NCI-H1694 (cell line): ENCODE measurements at places on chromosomes 4 and X.
A peak's percentile ranks its signal among the peaks of the same experiment; 100 is the strongest.

- DNase-seq, result no peak
Measured at GRCh38 chrX:113305496-113305895, 464.9 kb upstream of the AMOT start.

DNA sequence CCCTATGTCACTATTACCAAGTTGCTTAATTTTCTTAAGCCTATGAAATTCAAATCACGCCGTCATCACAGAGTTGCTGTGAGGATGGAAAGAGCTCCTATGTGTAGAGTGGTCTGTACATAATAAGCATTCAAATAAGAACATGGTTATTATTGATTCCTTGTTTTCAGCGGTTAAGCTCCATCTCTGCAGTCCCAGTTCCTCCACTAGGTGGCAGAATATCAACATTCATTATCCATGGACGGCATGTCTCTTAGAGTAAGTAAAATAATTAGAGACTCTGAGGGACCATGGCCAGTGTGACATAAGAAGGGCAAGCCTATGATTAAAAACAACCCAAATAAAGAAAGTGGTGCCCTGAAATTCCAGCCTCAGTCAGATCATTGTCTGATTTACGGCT is 132.5 kb upstream of the NHS start:
- DNase-seq, result peak; percentile 44

GRCh38 chrX:33840176-33840575 is 291.9 kb downstream of the FAM47A start:
- peak; percentile 5 for DNase-seq

DNA sequence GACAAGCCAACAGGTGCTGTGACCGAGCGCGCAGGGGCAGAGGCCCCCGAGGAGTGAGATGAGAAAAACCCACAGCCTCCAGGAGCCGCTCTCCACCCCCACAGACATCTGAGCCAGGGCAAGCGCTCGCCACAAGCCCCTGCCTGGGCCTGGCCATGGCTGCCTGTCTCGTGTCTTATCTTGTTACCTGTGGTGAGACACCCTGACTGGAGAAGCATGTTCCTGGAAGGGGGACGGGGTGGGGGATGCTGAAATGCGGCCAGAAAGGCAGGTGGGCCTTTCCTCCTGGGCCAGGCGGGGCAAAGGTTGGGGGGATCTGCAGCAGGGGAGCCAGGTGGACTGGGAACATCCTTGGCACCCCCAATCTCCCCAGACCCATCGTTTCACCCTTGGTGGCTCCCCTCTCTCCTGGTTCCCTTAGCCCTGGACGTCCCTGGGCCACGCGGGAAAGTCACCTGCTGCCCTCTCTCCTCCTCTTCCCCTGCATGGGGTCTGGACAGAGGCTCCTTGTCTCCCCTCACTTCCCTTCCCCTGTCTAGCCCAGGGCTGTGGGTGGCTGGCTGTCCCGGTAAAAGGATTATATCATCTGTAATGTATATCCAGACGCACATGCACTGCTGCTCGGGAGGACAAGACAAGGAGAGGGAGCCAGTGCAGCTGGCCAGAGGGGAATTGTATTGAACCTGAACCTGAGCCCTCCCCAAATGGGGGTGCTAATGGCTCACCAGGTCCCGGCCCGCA is 8.4 kb upstream of the DUSP9 start:
- no peak for DNase-seq

DNA sequence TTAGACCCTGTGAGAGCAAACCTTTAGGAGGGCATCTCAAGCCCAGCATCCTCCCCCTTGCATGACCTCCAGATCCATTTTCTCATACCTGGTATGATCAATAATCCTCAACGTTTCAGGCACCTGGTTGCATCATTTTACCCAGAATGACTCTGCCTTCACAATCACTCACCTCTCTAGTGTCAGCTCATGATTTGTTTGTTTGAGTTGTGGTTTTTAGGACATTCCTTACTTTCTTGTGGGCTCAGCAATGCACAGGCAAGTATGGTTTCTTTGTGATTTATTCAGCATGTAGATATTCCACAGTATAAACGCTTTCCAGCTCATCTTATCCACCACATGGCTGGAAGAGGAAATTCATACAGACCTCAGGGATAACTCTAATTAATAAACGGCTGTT is 93.6 kb upstream of the CPEB2 start:
- DNase-seq, result no peak

- DNase-seq, result peak; percentile 35
Measured at GRCh38 chr4:118772081-118772766, 63.7 kb downstream of the SEC24D start.

DNA sequence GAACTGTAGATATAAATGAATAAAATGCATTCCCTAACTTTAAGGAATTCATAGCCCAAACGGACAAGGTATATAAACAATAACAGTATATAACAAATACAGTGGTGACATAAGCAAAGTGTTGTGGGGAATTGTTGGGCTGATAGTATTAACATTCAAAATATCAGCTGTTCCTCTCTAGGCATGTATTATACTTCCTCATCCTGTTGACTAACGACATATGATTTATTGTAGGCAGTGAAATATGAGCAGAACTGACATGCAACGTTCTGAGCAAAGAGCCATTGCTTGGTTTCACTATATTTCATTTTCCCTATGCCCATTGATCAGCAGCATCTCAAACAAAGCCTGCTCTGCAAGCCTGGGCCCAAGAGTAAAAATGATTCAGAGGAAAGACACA is 143.9 kb downstream of the PTCHD1 start:
- DNase-seq, result no peak

DNA sequence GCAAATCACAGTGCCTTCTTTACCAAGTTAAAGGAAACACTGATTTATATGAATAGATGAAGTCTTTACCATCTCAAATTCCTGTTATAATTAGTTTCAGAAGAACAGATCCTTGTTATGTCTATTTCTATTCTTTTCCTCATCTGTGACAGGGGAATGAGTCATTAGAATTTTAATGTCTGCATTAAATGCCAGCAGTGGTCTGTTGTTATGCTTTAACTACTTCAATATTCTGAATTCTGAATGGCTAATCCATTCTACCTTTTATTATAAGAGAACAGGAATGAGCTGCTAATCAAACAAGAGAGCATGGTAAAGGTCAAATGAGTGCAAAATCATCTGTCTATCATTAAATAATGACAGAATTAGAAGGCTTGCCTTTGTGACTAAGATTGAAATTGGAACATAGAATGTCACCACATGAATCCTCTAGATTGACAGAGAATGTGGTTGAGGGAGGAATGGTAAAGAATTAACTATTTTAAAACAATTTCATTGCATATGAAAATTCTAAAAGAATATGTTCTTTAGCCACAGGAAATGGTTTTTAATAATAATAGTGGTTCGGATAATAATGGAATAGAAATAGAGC is 935.5 kb downstream of the ADGRL3 start:
- DNase-seq, result no peak

- DNase-seq, result no peak
Measured at GRCh38 chr4:101792056-101792590, 1.6 kb downstream of the BANK1 start.

- DNase-seq, result peak; percentile 22
Measured at GRCh38 chrX:74422576-74423288, 1.4 kb downstream of the SLC16A2 start.

DNA sequence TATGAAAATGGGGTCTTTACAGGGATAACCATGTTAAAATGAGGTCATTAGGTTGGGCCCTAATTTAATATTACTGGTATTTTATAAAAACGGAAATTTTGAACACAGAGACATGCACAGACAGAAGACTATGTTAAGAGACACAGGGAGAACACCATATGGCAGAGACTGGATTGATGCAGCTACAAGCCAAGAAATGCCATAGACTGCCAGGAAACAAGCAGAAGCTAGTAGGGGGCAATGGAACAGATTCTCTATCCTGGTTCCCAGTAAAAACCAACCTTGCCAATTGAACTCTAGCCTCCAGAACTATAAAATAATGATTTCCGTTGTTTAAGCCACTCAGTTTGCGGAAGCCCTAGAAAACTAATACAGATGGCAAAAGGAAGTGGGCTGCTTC is 6.6 kb upstream of the GUF1 start:
- no peak for DNase-seq

DNA sequence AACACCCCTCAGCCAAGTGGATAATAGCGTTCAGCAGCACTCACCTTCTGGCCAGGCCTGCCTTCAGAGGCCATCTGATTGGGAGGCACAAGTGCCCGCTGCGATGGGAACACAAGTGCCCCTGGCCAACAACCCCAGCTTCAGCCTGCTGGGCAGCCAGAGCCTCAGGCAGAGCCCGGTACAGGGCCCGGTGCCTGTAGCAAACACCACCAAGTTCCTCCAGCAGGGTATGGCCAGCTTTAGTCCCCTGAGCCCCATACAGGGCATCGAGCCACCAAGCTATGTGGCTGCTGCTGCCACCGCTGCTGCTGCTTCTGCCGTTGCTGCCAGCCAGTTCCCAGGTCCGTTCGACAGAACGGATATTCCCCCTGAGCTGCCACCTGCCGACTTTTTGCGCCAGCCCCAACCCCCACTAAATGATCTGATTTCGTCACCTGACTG is 55.9 kb upstream of the MTM1 start:
- peak; percentile 13 for DNase-seq

- no peak for DNase-seq
Measured at GRCh38 chrX:84258708-84259107, 70.7 kb upstream of the RPS6KA6 start.

GRCh38 chr4:170202721-170203120 is 113.0 kb upstream of the AADAT start:
- DNase-seq, result no peak

- no peak for DNase-seq
Measured at GRCh38 chr4:186485561-186486062, 69.8 kb downstream of the MTNR1A start.

DNA sequence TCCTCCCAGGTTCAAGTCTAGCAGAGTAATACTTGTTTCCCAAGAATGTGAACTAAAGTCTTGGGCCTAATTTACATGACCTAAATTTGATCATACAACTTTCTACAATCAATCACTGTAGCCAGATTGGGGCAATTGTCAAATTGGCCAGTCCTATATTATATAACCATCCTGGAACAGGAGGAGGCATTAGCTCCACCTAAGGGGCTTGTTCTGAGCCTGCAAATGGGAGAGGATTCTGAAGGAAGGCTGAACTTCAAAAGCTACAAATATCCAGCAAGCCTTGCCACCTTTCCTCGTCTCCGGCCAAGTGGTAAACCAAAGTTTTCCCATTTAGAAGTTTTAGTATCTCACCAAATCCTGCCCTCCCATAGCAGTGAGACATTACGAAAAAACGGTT is 1289.6 kb upstream of the TENM3 start:
- DNase-seq, result no peak

- no peak for DNase-seq
Measured at GRCh38 chr4:182227611-182228010, 15.6 kb upstream of the TENM3 start.

GRCh38 chrX:27675493-27675892 is 85.3 kb downstream of the DCAF8L2 start:
- no peak for DNase-seq

- DNase-seq, result no peak
Measured at GRCh38 chr4:138972956-138973801, 42.4 kb upstream of the NOCT start.

GRCh38 chr4:55157559-55158277 is 32.3 kb upstream of the KDR start:
- no peak for DNase-seq

- no peak for DNase-seq
Measured at GRCh38 chr4:159227984-159228383, 125.1 kb downstream of the RAPGEF2 start.

- DNase-seq, result no peak
Measured at GRCh38 chr4:21198683-21199082, 498.4 kb downstream of the PACRGL start.

GRCh38 chr4:139749338-139749737 is 83.7 kb downstream of the MGST2 start:
- no peak for DNase-seq

- no peak for DNase-seq
Measured at GRCh38 chrX:2314831-2315365, 185.9 kb downstream of the DHRSX start.

DNA sequence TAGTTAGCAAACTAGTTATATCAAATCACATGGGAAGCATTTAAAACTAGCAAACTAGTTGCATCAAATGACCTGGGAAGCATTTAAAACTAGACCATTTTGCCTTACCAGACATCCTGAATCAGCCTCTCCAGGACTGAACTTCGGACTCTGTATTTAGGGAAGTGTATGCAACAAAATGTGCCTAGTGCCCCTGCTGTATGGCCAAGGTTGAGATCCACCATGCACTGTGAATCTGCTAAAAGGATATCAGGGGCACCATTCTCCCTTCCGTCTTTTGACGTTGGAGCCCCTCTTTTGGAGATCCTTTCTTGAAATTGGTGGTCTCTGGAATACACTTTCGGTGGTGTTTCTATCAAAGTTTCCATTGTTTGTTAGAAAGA is 49.5 kb downstream of the CCNI start:
- no peak for DNase-seq
